ENCODE measurements at places on chromosomes 6 and 20.
A peak's percentile ranks its signal among the peaks of the same experiment; 100 is the strongest.

- no peak for DNase-seq
Measured at GRCh38 chr6:3825331-3825831, 23.8 kb upstream of the FAM50B start.

DNA sequence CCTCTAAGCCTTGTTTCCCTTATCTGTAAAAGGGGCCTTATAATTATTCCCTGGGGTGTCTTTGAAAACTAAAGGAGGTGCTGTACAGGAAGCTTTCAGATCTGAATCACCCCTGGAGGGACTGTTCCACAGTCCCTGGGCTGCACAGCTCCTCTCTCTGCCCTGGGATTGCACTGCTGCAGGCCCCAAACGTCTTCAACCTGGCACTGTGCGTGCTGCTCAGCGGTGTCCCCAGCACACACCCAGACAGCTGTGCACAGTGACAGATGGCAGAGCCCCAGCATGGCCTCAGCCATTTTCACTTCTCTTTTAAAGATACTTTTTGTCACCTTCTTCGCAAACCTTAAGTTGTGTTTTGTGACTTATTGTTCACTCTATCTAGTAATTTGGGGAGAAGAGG, 50.7 kb upstream of the INSM1 start:
- no peak for DNase-seq

DNA sequence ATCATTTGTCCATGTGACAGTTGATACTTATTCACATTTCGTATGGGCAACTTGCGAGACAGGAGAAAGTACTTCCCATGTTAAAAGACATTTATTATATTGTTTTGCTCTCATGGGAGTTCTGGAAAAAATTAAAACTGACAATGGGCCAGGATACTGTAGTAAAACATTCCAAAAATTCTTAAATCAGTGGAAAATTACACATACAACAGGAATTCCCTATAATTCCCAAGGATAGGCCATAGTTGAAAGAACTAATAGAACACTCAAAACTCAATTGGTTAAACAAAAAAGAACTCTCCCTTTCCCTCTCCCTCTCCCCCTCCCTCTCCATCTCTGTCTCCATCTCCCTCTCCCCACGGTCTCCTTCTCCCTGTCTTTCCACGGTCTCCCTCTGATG, 19.4 kb upstream of the EIF2S2 start:
- DNase-seq = no peak

GRCh38 chr6:133388731-133389130, 147.6 kb downstream of the EYA4 start:
- DNase-seq = no peak

GRCh38 chr20:6898928-6899327, 131.4 kb downstream of the BMP2 start:
- DNase-seq = peak; percentile 22

DNA sequence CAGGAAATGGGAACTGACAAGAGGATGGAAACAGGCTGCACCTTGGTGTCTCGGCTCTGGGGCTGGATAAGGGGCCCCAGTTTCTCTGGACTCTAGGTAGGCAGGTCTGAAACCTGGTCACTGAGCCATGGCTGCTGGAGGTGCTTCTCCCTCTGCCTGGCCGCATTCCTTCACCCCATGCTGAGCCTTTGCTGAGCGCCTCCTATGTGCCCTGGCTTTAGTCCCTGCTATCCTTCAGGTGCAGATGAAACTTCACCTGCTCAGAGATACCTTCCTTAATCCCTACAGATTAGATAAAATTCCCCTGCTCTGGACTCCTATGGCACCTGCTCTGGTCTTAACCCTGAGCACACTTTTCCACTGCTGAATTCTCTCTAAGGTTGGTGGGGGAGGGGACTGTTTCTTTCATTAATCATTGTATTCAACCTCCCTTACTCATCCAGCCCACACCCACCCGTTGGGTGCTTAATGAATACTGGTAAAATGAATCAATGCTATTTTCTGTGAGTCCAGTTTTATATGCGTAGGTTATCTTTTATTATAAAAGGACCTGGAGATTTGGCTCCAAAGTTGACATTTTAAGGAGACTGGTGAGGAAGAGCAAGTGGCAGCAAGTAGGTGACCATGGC, 19.3 kb downstream of the MYLK4 start:
- DNase-seq = no peak

DNA sequence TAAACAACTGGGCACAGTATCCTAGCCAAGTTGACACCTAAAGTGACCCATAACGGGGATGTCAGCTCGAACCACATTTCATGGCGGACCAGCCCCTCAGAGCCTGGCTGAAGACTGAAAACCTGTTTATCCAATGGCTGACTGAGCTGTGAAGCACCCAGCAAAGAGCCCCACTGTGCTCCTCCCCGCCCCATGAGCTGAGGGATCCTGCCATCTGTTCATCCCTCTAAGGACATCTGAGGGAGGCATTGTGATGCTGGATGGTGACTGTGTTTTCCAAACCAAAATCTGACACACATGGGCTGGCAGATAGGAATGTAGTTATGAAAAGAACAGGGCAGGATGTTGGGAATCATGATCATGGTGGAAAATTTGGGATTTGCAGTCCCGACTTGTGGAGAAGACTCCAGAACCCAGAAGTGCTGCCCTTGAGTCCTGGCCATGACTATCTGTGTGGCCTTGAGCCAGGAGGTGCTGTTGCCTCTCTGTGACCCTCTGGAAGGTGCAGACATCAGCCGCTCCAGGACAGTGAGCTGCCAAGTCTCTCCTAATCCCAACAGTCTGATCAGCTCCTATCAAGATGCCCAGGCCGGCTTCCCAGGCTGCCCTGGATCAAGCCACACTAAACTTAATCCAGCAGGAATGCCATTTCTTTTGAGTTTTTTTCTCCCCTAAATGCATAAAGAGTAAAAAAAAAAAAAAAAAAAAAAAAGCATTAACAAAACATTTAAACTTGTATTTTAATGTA, 5.7 kb downstream of the EDN3 start:
- no peak for DNase-seq

DNA sequence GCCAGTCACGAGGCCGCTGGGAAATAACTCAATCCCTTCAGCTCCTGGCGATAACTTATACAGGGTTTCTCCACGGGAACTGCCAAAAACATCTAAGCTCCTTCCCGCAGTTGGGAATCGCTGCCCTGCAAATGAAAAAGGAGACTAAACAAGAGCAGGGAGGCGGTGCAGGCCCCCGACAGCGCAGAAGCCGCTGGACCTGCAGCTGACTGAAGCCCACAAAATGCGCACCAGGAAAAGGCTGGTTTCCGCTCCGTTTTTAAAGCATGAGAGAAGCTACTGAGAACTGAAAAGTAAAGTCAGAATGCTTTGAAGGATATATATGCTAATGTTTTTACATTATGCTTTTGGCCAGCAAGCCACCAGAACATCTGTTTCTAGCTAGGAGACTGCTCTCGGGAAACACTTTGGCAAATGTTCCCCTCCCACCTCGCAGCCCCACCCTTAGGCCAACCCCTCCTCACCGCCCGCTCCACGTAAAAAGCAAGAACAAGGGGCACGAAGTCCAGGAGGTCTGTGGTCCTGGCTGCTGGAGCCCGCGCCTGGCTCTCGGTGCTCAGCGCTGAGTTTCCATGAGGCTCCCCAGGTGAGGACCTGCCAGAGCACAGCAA, 90.5 kb downstream of the SOD2 start:
- DNase-seq = no peak

DNA sequence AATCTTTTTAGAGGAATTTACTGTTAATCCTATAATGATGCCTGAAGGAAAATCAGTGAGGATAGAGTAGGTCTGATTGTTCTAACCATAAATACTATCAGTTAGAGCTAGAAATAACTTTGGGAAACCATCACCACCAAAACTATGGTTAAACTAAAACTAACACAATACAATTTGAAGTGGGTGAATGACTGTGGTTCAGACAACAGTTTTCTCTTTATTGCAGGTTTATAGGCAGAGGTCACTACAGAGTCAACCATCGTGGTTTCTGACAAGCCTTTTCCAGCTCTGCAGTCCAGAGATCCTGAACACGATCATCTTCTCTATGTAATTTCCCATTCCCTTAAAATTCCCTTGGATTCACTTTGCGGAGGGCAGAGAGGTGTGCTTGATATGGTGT, 134.3 kb downstream of the IBTK start:
- no peak for DNase-seq

All from NCI-H345 (cell line).